Left cardiac atrium (tissue), 4 donors: ENCODE measurements at places on chromosomes 1 and 21. TPM values are rescaled to one million over a fixed set of nuclear protein-coding genes. Genes with fewer than 3 reads are reported as not detected.

TMEM61 gene
- total RNA-seq, result 0.24 TPM

DNA sequence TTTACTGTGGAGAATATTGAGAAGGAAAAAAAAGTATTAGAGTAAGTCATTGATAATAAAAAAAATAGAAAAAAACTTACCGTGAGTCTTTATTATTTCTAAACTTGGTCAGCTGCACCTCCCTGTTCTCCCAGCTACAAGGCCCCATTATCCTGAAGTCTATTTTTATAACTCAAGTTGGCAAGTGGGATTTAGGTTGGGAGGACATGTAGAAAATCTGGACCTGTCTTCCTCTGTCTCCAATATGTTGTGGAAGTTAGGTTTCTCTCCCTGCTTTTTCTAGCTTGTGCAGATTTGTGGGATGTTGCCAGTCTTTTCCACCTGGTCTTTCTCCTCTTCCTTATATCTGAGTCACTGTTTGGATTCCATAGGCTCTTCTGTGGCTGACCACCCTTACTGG lies 361.4 kb downstream of the HLX start:
- no peak for DNase-seq

DNA sequence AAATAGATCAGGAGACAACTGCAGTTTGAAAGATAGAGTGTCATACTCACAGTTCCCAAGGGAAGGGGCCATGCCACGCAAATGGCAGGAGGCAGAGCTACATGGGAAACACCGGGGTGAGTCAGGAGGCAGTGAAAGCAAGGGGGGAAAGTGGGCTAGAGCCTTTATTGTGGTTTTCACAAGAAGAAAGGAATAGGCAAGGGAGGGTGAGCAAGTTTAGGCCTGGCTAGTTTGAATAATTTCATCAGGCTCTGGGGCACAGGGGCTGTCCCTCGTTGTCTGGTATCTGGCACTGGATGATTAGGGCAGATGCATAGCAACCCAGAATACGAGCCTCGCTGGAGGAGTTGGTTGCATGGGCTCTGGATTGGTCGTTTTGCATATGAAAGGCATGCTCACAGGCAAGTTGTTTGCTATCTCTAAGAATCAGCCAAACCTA lies 17.0 kb upstream of the ITLN2 start:
- no peak for DNase-seq

DNA sequence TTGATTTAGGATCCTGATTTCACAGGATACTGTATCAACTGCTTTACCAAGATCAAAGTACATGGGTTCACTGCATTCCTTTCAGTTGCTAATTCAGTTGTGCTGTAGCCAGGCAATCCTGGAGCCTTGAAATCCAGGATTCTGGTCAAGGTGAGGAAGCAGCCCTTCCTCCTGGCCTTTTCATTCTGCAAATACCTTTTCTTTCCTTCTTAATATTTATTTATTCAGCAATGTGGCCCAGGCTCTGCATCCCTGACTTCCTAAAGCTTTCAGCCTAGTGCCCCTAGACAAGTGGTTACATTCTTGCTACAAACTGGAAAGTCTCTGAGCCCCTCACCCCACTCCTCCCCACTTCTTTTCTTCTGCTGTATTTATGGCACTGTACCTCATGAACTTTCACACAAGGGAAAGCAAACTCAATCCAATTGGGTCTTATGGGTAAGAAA lies 16.2 kb downstream of the LRRC8D start:
- DNase-seq, result no peak

DNA sequence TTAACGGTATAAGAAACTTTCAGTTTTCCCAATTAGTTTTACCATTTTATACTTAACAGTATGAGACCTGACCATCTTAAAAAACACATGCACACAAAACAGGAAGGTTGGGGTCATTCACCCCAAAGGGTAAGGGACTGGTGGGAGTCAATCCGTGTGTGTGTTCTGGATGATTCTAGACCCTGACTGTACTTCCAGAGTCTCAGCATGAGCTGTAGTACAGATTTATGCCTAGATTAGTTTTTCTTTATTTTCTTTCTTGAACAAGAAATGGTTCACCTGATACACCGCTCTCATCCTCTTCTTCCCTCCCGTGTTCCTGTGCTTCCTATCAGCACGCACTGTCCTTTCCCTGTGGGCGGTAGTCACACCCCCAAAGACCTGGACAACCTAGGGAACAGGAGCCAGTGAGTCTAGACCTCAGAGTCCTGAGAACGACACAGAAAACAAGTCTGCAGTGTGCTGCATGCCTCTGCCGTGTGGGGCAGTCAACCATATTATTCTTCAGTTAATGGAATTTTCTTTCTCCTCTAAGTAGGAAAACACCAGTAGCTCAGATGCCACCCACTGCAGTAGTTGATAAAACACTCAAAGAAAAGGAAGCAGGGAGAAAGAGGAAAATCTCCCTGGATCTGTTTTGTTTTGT lies 38.9 kb upstream of the MRPS6 start:
- DNase-seq, result no peak

- DNase-seq, result no peak
These were observed 14.1 kb upstream of the MOB3C start for GRCh38 chr1:46630719-46631118.

GRCh38 chr1:60152891-60153290 lies 79.3 kb upstream of the C1orf87 start:
- no peak for DNase-seq

DNA sequence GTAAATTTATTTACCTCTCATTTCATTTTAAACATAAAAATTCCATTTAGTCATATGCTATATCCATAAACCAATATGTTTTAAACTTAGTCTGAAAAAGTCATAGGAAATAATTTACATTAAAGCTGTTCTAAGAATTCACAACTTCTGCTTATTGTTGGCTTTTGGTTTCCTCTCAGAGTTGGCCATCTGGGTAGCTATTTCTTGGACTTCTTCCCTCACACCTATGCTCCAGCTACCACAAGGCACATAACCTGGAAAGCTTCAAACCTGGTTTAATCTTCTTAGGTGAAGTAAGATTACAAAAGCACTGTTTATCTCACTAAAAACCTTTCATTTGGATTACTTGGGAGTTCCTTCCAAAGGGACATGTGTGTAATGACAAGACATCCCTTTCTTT lies 29.8 kb downstream of the RBM11 start:
- no peak for DNase-seq
